Lung (tissue), 17 donors: ENCODE measurements at places on chromosomes 2 and 18. TPM values are rescaled to one million over a fixed set of nuclear protein-coding genes. Genes with fewer than 3 reads are reported as not detected.
A peak's percentile ranks its signal among the peaks of the same experiment; 100 is the strongest.

The ANKRD30B gene
- total RNA-seq, result not detected

The ELOA2 gene
- total RNA-seq, result not detected

DNA sequence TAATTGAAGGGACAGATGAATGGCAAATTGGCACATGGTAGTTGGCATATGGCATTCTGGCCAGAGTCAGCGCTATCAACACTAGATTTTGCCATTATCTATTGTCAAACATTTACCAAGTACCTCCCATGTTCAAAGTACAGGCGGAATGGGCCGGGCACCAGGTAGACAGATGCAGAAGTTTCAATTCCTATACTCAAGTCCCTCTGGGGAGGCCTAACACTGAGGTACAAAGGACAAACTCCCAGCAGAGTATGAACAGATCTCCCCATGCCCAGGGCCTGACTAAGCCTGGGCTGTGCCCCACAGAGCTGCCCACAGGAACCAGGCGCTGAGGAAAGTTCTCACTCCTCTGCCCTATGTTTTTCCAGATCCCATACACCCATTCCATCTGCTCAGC is 257.5 kb upstream of the KLHL29 start:
- H3K4me3 ChIP-seq, result no peak overlapping the region
- DNase-seq, result no peak
- H3K36me3 ChIP-seq, result no peaks in the 10 kb centered on the region
- no peak overlapping the region for H3K27ac ChIP-seq

The RNF25 gene
- 20.0 TPM for total RNA-seq

The SLC19A3 gene
- total RNA-seq, result 56.5 TPM

The PMAIP1 gene
- 2.4 TPM for total RNA-seq

The DOK6 gene
- 21.3 TPM for total RNA-seq

GRCh38 chr2:71826826-71827523 is 320.7 kb downstream of the CYP26B1 start:
- peaks cover 5% of the 10 kb centered on the region for H3K4me1 ChIP-seq
- H3K4me3 ChIP-seq, result no peak overlapping the region
- peak; percentile 51 for DNase-seq

- H3K4me1 ChIP-seq, result no peaks in the 10 kb centered on the region
- no peak overlapping the region for H3K27ac ChIP-seq
- H3K36me3 ChIP-seq, result no peaks in the 10 kb centered on the region
Observed at GRCh38 chr2:85457877-85458316, 39.4 kb downstream of the SH2D6 start.

- H3K27ac ChIP-seq, result peak overlapping the region; percentile 95
- H3K36me3 ChIP-seq, result peaks cover 2% of the 10 kb centered on the region
- no peaks in the 10 kb centered on the region for H3K27me3 ChIP-seq
- peaks cover 14% of the 10 kb centered on the region for H3K4me1 ChIP-seq
- DNase-seq, result no peak
- H3K4me3 ChIP-seq, result peak overlapping the region; percentile 67
Observed at GRCh38 chr18:74597034-74597661, 522 bp upstream of the ZNF407 start.

GRCh38 chr2:145822892-145823534 is 1303.1 kb upstream of the ZEB2 start:
- no peaks in the 10 kb centered on the region for H3K36me3 ChIP-seq
- no peak overlapping the region for H3K27ac ChIP-seq
- no peak overlapping the region for H3K4me3 ChIP-seq

The METTL4 gene
- 19.3 TPM for total RNA-seq

- H3K4me1 ChIP-seq, result no peaks in the 10 kb centered on the region
- no peaks in the 10 kb centered on the region for H3K36me3 ChIP-seq
- no peak overlapping the region for H3K27ac ChIP-seq
- H3K4me3 ChIP-seq, result no peak overlapping the region
- no peaks in the 10 kb centered on the region for H3K27me3 ChIP-seq
Observed at GRCh38 chr2:121969166-121969565, 213.7 kb downstream of the TSN start.

GRCh38 chr2:224145751-224146355 is 106.8 kb upstream of the SERPINE2 start:
- no peak for DNase-seq
- no peaks in the 10 kb centered on the region for H3K36me3 ChIP-seq
- H3K4me3 ChIP-seq, result no peak overlapping the region

The ZNF892 gene
- total RNA-seq, result 2.7 TPM

The SLC16A14 gene
- total RNA-seq, result 8.2 TPM

DNA sequence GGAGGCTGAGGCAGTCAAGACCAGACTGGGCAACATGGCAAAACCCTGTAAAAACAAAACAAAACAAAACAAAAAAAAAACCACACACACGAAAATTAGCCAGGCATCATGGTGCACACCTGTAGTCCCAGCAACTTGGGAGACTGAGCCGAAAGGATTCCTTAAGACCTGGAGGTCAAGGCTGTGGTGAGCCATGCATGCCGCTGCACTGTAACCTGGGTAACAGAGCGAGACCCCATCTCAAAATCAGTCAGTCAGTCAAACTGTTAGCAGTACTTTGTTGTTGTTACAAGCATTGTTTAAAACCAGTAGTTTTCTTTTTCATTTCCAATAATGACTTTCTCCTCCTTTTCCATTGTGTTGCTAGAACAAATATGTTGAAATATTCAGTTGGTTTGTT is 21.7 kb downstream of the EPB41L5 start:
- H3K4me1 ChIP-seq, result peaks cover 3% of the 10 kb centered on the region
- H3K36me3 ChIP-seq, result no peaks in the 10 kb centered on the region
- DNase-seq, result no peak
- no peak overlapping the region for H3K4me3 ChIP-seq
- no peak overlapping the region for H3K27ac ChIP-seq

GRCh38 chr2:239467956-239468490 is 67.2 kb upstream of the HDAC4 start:
- no peak overlapping the region for H3K27ac ChIP-seq
- no peak overlapping the region for H3K4me3 ChIP-seq
- DNase-seq, result no peak
- no peaks in the 10 kb centered on the region for H3K27me3 ChIP-seq

GRCh38 chr2:238685327-238685709 is 162.6 kb upstream of the TWIST2 start:
- H3K4me3 ChIP-seq, result no peak overlapping the region
- DNase-seq, result no peak
- no peak overlapping the region for H3K27ac ChIP-seq
- no peaks in the 10 kb centered on the region for H3K36me3 ChIP-seq
- H3K27me3 ChIP-seq, result no peaks in the 10 kb centered on the region
- no peaks in the 10 kb centered on the region for H3K4me1 ChIP-seq

The UGT1A4 gene
- total RNA-seq, result not detected

DNA sequence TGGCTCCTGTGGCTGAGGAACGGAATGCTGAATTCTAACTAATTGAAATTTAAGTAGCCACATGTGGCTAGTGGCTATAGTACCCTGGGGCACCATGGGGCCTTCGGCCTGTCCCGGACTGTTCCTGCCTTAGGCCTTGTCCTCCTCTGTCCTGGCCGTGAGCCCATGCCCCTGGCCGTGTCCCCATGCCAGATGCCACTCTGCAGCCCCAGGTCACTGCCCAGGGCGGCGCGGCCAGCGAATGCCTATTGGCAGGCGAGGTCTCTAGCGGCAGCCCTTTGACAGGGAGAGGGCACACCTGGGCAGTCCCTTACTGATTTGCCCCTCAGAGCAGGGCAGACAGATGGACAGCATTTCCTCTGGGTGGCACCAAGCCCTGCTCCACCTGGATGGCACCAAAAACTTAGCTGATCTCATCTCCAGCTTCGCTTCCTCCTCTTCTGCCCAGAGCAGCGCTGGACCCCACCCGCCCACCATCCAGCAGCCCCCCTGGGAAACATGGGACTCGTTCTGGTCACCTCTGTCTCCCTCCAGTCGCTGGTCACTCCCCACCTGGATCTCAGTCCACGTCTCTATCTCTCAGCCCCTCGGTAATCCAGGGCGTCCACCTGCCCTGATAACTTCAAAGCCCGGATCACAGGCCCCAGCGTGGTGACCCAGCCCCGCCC is 1.1 kb upstream of the DGKD start:
- no peaks in the 10 kb centered on the region for H3K4me1 ChIP-seq
- H3K27me3 ChIP-seq, result no peaks in the 10 kb centered on the region
- peak overlapping the region; percentile 61 for H3K27ac ChIP-seq
- no peak overlapping the region for H3K4me3 ChIP-seq
- DNase-seq, result no peak

DNA sequence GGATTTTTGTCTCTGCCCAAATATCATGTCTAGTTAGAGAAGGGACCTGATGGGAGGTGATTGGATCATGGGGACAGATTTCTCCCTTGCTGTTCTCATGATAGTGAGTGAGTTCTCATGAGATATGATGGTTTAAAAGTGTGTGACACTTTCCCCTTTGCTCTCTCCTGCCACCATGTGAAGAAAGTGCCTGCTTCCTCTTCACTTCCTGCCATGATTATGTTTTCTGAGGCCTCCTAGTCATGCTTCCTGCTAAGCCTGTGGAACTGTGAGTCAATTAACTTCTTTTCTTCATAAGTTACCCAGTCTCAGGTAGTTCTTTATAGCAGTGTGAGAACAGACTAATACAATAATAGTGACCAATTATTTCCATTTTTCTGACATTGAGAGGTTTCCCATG is 167.3 kb upstream of the CYRIA start:
- DNase-seq, result no peak
- H3K4me3 ChIP-seq, result no peak overlapping the region
- H3K4me1 ChIP-seq, result no peaks in the 10 kb centered on the region
- no peaks in the 10 kb centered on the region for H3K36me3 ChIP-seq
- H3K27ac ChIP-seq, result no peak overlapping the region
- no peaks in the 10 kb centered on the region for H3K27me3 ChIP-seq

The ITGB6 gene
- total RNA-seq, result 141 TPM

- no peaks in the 10 kb centered on the region for H3K36me3 ChIP-seq
- H3K4me1 ChIP-seq, result peaks cover 21% of the 10 kb centered on the region
- H3K4me3 ChIP-seq, result no peak overlapping the region
- H3K27me3 ChIP-seq, result no peaks in the 10 kb centered on the region
- no peak overlapping the region for H3K27ac ChIP-seq
- DNase-seq, result no peak
Observed at GRCh38 chr18:27715751-27716150, 461.2 kb downstream of the CDH2 start.

DNA sequence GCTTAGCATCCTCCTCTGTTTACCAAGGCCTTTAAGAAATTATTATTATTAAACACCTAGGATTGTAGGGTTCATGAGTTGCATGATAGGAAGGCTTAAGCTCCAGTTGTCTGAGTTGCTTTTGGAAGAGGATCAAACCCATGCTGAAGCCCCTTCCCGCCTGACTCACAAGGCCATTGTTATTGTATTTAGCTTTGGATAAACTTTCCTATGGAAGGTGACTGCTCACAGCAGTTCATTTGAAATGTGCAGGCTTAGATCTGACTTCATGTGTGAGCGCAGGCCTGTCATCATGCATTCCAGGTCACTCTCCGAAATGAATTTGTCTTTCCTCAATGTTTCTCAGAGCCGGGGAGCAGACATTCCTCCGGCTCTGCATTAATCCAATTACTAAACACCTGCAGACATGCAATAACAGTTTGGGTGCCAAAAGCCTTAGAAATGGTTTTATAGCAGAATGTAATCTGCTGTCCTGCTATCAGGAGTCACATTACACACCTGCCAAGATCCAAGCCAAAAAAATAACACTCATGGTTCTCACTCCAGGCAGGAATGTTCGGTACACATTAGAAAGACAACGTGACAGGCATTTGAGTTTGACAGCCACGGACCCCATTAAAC is 119.9 kb downstream of the OSR1 start:
- H3K27me3 ChIP-seq, result no peaks in the 10 kb centered on the region
- no peaks in the 10 kb centered on the region for H3K36me3 ChIP-seq
- no peak for DNase-seq
- no peak overlapping the region for H3K27ac ChIP-seq
- peaks cover 11% of the 10 kb centered on the region for H3K4me1 ChIP-seq
- no peak overlapping the region for H3K4me3 ChIP-seq

- peak overlapping the region; percentile 97 for H3K4me3 ChIP-seq
- no peaks in the 10 kb centered on the region for H3K27me3 ChIP-seq
- no peak for DNase-seq
- H3K27ac ChIP-seq, result peak overlapping the region; percentile 83
Observed at GRCh38 chr2:27033253-27033852, 588 bp downstream of the TMEM214 start.

The NT5DC4 gene
- 0.09 TPM for total RNA-seq

The MYO3B gene
- 0.03 TPM for total RNA-seq

GRCh38 chr2:153657651-153658050 is 179.1 kb upstream of the RPRM start:
- DNase-seq, result no peak
- H3K4me3 ChIP-seq, result no peak overlapping the region
- no peaks in the 10 kb centered on the region for H3K27me3 ChIP-seq
- H3K4me1 ChIP-seq, result no peaks in the 10 kb centered on the region
- no peaks in the 10 kb centered on the region for H3K36me3 ChIP-seq

DNA sequence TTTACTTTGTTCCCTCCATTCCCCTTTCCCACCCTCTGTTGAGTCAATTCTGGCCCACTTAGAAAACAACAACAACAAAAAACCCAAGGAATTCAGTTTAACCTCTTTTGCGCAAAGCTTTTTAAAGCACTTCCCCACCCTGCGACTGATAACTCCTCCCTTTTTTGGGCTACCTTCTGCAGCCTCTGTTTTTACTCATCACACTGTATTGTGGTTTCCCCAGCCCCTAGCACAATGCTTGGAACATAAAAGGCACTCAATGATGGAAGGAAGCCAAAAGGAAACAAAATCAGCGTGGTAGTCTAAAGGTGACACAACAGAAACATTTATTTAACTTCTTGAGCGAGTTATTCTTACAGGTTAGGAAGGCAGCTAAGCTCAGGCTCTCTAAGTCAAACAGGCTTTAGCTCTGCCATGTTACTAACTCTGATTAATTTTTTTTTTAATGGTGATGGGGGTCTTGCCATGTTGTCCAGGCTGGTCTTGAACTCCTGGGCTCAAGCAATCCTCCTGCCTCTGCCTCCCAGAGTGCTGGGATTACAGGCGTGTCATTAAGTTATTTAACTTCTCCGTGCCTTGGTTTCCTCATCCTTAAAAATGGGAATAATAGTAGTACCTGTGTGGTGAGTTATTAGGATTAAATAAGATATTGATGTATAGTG is 1.3 kb downstream of the CEP68 start:
- no peaks in the 10 kb centered on the region for H3K36me3 ChIP-seq
- no peak for DNase-seq
- H3K27me3 ChIP-seq, result no peaks in the 10 kb centered on the region
- H3K4me3 ChIP-seq, result no peak overlapping the region

The FRZB gene
- 7.4 TPM for total RNA-seq

GRCh38 chr2:157059036-157059435 is 198.5 kb upstream of the GALNT5 start:
- no peak overlapping the region for H3K27ac ChIP-seq
- no peaks in the 10 kb centered on the region for H3K36me3 ChIP-seq
- no peak overlapping the region for H3K4me3 ChIP-seq
- DNase-seq, result no peak

The TUBA3D gene
- total RNA-seq, result not detected

GRCh38 chr18:12656605-12656937 is 1.3 kb downstream of the SPIRE1 start:
- H3K27ac ChIP-seq, result peak overlapping the region; percentile 95
- DNase-seq, result no peak
- peaks cover 2% of the 10 kb centered on the region for H3K4me1 ChIP-seq
- no peaks in the 10 kb centered on the region for H3K27me3 ChIP-seq
- peaks cover 2% of the 10 kb centered on the region for H3K36me3 ChIP-seq

- H3K27ac ChIP-seq, result no peak overlapping the region
- no peak overlapping the region for H3K4me3 ChIP-seq
- H3K36me3 ChIP-seq, result no peaks in the 10 kb centered on the region
- no peaks in the 10 kb centered on the region for H3K4me1 ChIP-seq
- H3K27me3 ChIP-seq, result no peaks in the 10 kb centered on the region
- no peak for DNase-seq
Observed at GRCh38 chr2:51866361-51866760, 834.4 kb upstream of the NRXN1 start.

GRCh38 chr2:67066782-67067181 is 330.4 kb upstream of the ETAA1 start:
- H3K27ac ChIP-seq, result no peak overlapping the region
- no peaks in the 10 kb centered on the region for H3K27me3 ChIP-seq
- no peak overlapping the region for H3K4me3 ChIP-seq
- no peaks in the 10 kb centered on the region for H3K4me1 ChIP-seq
- no peak for DNase-seq
